NCI-H1694 treated with DMSO at 0.1 percent for 48 hours (cell line): ENCODE measurements at places on chromosomes 1 and 21.

DNA sequence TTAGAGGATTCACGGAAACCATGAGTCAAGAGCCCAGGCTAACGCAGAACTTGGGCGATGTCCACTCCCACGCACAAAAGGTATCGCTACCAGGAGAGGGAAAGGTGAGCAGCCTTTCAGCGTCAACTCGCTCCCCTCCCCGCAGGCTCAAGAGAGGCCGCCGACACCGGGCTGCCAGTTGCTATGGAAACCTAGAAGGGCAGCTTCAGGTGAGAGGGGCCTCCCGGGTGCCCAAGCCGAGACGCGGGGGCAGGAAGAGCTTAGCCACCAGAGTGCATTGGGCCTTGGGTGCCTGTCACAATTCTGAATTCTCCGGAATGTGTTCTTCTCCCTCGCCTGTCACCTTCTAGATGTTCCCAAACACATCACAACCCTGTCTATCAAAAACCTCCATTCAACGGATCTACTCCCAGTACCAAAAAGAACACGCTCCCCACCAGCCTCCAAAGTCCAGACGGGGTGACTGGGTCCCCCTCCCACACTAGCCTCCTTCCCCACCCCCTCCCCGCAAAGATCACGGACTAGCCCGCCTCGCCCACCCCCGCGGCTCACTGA lies 694 bp downstream of the MEAF6 start:
- DNase-seq: no peak

DNA sequence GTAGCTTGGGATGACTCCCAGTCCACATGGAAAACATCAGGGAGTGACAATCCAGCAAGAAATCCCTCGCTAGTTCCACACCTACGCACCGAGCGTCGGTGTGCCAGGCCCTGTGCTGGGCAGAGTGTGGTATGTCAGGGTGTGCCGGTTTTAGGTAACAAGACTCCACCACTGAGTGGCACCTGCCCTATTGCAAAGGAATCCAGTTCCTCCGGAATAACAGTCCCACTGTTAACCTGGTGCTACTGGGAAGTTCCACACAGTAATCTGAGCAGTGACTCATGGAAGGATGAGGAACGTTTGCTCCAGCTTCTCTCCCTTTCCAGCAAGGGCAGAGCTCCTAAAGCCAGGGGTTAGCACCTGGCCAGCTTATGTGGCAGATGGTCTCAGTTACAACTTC lies 14.3 kb downstream of the RNF207 start:
- no peak for DNase-seq

GRCh38 chr21:45443595-45444181 lies 38.7 kb downstream of the COL18A1 start:
- DNase-seq: no peak

DNA sequence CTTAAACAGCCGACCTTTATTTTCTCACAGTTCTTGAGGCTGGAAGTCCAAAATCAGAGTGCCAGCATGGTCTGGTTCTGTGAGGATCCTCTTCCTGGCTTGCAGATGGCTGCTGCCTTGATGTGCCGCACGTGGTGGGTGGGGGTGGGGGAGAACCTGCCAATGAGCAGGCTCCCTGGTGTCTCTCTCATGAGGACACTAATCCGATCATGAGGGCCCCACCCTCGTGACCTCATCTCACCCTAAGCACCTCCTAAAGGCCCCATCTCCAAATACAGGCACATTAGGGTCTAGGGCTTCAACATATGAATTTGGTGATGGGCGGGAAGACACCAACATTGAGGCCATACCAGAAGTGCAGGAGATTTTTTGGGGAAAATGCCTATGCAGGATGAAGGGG lies 37.8 kb downstream of the ACTN2 start:
- DNase-seq: no peak

DNA sequence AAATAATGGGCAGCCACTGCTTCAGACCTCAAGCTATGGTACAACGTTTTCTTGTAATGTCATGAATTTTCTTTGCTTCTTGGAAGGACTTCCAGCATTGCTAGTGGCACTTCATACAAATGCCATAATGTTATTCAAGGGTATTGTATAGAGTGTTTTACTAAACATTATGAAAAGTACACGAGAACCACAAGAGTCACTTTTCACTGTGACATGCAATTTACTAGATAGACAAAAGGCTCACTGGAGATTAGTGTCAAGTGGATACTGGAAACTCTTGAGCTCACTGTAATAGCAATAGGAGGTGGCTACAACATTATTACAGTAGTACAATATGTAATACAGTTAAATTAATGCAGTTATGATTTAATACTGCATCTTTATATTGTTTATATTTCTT lies 5.3 kb upstream of the OLFM3 start:
- no peak for DNase-seq

- DNase-seq: no peak
Measured at GRCh38 chr1:53331446-53332185, 3.7 kb upstream of the LRP8 start.

DNA sequence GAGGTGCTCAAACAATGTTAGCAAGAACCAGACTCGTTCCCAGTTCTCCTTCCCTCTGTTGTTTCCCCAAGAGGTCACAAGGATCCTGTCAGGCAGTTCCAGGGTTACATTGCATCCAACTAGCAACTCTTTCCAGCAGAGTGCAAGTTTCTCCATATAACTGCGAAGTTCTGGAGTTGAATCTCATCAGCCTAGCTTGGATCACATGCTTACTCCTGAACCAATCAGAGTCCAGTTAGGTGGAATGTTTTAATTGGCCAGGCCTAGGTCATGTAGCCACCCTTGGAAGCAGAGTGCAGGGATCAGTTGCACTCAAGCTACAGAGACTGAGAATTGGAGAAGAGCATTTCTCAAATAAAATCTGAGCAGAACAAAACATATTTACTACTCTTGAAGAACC lies 15.9 kb upstream of the PIK3R3 start:
- no peak for DNase-seq

GRCh38 chr1:9476790-9477463 lies 62.3 kb upstream of the SLC25A33 start:
- DNase-seq: no peak

DNA sequence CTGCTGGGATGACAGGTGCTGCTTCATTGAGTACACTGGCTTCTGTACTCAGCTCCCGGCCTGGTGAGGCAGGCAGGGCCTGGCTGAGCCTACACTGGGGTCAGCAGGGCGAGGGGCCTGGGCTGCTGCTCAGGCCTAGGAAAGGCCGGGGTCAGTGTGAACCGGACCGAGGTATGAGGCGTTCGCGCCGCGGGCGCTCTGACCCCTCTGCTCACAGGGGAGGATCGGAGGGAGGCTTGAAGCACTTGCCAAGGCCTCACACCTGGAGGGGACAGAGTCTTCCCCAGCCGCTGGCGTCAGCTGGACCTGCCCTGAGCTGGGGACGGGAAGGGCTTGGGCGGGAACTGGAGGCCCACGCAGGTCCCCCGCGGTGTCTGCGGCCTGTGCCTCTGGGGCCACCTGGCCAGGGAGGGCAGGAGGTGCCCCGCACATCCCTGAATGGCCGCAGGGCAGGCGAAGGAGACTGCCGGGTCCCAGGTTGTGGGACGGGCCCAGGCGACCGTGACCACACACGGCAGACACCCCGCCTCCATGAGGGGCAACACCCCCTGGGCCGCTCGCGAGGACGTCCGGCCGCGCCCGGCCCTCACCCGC lies 466 bp downstream of the PEX10 start:
- no peak for DNase-seq

- DNase-seq: no peak
Measured at GRCh38 chr1:202989879-202990278, 17.3 kb upstream of the TMEM183A start.

- DNase-seq: no peak
Measured at GRCh38 chr1:204404629-204405028, 7.0 kb downstream of the PPP1R15B start.

DNA sequence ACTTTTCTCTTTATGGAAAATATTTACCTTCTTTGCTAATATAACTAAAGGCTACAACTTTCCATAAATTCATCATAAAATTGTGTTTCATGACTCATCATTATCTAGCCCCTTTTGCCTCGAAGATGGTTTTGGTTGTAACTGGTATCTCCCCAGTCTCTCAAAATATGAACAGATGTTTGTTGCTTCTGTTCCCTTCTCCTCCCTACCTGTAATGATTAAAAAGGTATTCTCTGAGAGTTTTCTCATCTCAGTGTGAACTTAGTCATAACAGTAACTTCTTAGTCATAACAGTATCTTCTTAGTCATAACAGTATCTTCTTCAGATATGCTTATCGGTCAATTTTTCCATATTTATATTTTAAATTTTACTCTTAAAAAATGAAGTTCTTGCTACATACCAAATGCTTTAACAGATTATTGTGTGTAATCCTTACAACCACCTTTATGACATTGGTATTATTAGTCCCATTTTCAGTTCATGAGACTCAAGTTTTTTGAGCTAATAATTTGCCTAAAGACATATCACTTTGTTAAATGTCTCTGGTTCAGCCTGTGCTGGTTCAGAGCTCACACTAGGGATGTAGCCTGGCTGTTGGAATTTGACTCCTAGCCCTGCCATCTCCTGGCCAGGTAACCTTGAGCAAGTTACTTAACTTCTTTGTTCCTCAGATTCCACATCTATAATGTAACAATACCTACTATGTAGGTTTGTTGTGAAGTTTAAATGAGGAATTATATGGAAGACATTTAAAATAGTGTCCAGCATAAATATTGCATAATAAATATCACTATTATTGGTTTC lies 32.6 kb downstream of the ATP1B1 start:
- no peak for DNase-seq

GRCh38 chr1:184062640-184063286 lies 11.2 kb downstream of the TSEN15 start:
- no peak for DNase-seq

DNA sequence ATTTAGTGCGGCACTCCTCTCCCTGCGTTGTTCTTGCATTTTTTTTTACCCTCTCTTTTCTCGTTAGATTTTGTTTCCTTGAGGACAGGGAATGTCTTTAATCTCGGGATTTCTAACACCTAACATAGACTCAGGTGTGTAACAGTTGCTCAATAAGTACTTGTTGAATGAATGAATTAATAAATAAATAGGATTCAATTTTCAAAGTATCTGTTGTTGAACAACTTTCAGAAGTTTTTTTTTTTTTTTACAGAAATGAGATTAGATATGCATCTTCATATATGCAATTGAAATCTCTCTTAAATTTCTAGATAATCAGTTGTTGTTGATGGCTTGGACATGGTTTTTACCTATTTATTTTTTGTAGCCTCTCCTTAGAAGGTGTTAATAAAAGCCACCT lies 83.1 kb downstream of the ROR1 start:
- no peak for DNase-seq

DNA sequence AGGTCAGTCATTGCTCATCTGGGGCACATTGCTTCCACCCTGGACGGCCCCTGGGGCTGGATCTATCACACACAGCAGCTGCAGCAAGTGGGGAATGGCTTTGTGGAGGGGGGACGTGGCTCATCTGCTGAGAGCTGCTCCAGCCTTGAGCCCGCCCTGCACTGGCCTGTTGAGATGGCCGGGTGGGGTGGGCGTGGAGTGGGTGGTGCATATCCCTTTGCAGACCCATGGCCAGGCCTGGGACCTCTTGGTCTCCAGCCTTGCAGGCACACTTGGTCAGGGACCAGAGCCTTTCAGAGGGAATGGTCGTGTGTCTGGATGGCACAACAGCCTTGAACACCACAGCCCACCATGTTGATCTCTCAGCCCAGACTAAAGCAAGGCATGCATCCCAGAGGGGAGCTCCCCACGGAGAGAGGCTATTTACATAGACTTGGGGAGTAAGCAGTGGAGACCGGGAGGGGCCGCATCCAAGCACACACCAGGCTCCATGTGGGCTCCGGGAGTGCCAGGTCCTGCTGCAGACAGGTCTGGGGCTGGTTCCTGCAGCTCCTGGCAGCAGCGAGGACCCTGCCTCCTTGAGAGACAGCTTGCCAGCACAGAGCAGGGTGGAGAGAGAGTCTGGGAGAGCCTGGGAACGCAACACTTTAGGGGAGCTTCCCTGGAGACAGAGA lies 52.8 kb upstream of the SELENON start:
- DNase-seq: no peak

DNA sequence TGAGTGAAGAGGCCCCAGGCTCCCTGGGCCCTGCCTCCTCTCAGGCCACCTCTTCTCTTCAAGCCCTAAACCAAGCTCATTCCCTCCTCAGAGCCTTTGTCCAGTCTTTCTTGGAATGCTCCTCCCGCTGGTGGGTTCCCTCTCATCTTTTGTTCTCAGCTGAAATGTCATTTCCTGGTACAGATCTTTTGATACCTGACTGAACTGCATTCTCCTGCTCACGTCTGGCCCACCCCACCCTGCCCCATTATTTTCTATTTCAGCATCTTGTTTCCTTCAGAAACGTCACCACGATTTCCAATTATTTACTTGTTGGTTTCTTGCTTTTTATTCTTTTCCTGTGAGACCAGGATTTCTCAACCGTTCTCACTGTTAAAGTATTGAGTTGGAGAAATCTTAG lies 16.4 kb downstream of the LAMB3 start:
- DNase-seq: no peak

DNA sequence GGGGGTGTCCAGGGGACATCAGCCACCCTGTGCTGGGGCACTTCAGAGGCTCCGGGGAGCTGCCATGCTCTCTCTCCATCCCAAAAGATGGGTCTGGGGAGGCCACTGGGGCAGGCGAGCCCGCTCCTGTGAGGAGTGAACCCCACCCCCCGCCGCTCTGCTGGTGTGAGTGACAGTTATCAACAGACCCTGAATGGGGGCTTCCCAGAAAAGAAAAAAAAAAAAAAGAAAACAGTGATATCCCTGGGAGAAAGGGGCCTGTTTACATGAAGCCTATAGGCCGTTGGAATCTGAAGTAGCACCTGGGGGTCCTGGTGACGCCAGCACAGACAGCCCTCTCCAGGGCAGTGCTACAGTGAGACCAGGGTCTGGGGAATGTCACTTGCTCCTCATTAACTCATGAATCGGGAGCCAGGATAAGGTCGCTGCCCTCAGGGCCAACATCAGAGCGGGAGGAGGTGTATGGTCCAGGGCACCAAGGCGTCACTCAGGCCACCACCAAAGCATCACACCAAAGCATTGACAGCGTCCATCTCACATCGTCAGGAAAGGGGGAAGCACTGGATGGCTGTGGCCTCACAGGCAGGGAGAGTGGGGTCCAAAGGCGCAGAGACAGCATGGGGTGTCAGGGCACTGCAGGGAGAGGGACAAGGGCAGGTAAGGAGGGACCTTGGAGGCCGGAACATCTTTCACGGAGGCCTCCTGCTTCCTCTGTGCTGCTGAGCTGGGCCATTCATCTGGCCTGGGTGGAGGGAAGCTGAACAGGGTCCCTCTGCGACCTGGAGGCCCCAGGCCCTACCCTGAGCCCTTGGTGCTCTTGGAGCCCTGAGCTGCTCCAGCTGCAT lies 8.4 kb upstream of the NPHP4 start:
- DNase-seq: no peak

GRCh38 chr1:234246638-234247116 lies 126.6 kb upstream of the COA6 start:
- no peak for DNase-seq

GRCh38 chr1:225427235-225428067 lies at the start of gene LBR:
LBR (minus strand) TSS chr1:225428038; CDS start chr1:225424075, 3,963 bp downstream.
- peak; percentile 42 for DNase-seq

GRCh38 chr1:26281091-26281958 lies 1.4 kb downstream of the SH3BGRL3 start:
- DNase-seq: no peak
